Renal pelvis (tissue), 12 donors: ENCODE measurements at places on chromosomes 7 and 10.

DNA sequence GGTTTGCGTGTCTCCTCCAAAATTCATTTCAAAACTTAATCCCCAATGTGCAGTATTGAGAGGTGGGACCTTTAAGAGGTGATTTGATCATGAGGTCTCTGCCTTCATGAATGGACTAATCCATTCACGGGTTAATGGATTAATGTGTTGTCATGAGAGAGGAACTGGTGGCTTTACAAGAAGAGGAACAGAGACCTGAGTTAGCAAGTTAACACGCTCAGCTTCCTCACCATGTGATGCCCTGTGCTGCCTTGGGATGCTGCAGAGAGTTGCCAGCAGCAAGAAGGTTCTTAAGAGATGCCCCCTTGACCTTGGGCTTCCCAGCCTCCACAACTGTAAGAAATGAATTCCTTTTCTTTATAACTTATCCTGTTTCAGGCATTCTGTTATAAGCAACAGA is 3.7 kb upstream of the TCTN3 start:
- DNase-seq = no peak

- no peak for DNase-seq
Observed at GRCh38 chr10:17026686-17027485, 102.7 kb downstream of the CUBN start.

GRCh38 chr10:91220954-91221675 is 652 bp downstream of the PCGF5 start:
- DNase-seq = no peak

GRCh38 chr7:148334959-148335577 is 255.5 kb upstream of the C7orf33 start:
- DNase-seq = no peak

DNA sequence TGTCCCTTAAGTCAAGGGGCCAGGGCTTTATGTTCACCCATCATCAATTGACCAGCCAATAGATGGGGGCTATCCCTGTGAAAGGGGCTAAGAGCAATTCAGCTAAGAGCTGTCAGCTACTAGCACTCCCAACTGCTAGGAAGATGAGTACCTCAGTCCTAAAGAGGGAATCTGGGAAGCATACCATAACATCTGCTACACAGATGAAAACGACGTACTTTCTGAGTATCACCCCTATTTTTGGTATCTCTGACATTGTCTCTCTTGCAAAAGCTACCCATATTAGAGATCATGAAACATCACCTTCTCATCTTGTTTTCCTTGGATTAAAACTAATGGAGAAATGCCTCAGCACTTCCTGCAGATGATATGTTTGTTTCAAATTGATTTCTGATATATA is 7.5 kb upstream of the SMNDC1 start:
- DNase-seq = no peak

- DNase-seq = peak; percentile 89
Observed at GRCh38 chr7:101488826-101489572, 126.3 kb downstream of the COL26A1 start.

- peak; percentile 29 for DNase-seq
Observed at GRCh38 chr10:77974396-77975074, 48.0 kb upstream of the DLG5 start.

DNA sequence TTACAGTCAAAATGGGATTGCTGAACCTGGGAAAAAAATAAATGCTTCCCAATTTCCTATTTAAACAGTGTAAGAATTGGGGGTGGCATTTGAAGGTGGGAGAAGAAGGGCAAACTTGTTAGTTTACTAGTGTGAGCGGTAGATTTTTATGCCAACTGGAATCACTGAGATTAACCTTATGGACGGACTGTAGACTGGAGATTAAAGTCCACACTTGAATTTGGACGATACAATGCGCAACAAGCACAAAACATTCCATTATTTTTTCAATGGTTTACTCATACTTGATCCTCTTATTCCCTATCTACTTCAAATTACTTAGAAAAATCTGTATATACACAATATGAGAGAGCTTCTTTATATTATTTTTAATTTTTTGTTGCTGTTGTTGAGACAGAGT is 269.6 kb upstream of the KLF14 start:
- DNase-seq = no peak

DNA sequence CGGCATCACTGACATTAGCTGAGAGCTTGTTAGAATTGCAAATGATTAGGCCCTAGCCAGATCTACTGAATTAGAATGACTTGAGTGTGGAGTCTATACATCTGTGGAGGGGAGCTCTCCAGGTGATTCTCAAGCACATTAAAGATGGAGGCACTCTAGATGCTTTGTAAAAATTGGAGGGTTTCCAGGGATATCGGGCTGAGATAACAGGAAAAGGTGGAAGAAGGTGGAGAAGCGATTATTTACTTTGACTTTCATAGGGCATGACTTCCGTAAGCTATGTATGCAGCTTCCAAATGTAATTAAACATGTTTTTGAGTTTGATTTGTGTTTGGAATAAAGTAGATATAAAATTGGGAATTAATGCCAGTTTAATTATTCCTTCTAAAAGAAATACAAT is 235.0 kb upstream of the PTN start:
- DNase-seq = no peak

- DNase-seq = no peak
Observed at GRCh38 chr10:69570050-69570816, 3.0 kb downstream of the NEUROG3 start.

- no peak for DNase-seq
Observed at GRCh38 chr10:32341596-32341995, 5.4 kb downstream of the EPC1 start.
